ENCODE measurements at places on chromosomes 1 and 21. TPM values are rescaled to one million over a fixed set of nuclear protein-coding genes. Genes with fewer than 3 reads are reported as not detected.

- DNase-seq, result no peak
Observed at GRCh38 chr1:109475261-109475660, 8.4 kb upstream of the ATXN7L2 start.

DNA sequence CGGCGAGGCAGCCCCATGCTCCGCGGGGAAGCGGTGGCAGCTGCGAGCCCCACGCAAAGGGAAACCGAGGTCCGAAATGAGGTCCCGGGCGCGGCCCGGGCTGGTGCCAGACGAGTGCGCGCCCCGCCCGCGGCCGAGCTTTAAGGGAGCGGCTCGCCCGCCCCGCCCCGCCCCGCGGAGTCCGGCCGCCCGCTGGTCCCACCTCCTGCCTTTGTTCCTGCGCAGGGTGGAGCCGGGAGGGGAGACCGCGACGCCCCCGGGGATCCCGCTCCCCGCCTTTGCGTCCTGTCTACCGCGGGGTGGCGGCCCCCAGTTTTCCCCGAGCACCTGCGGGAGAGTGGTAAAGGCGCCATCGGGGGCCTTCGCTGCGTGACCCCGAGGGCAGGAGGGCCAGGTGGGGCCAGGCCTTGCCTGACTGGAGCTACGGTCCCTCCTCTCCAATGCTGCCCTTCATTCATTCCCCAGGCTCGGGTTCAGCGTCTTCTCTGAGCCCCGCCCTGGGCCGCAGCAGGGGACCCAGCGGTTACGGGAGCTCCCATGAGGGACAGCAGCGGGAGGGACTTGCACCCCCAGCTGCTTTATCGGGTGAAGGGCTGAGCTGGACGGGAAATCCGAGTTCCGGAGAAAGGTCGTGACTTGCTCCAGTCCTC is at the start of gene HES2:
Gene HES2, minus strand, starts transcription at position 116 of the 650 bp plus-strand sequence. Its CDS starts 99 bp downstream, at position 17.
- DNase-seq, result peak; percentile 88

DNA sequence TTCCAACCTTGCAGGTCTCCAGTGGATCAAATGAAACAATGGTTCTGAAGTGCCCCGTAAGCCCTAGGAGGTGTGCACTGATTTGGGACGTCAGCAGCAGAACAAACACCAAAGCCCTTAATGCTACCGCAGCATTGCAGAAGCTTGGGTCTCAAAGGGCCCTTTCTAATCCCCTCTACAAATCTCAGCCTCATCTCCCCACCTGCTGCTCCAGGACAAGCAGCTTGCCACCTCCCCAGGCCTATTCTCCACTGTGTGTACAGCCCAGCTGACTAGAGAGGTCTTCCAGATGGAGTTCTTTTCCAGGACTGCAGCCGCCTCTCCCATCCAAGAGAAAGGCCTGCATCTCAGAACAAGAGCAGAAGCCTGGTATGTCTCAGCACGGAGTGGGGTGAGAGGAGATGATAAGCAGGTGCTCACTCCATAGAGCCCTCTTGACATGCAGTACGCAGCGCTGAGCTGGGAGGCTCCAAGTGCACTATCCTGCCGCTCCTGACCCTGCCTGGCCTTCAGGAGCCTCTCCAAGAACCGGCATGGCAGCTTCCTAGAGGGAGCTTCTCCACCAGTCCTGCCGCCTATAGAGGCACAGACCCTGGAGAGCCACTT is 46.3 kb downstream of the MRPL37 start:
- DNase-seq, result no peak

DNA sequence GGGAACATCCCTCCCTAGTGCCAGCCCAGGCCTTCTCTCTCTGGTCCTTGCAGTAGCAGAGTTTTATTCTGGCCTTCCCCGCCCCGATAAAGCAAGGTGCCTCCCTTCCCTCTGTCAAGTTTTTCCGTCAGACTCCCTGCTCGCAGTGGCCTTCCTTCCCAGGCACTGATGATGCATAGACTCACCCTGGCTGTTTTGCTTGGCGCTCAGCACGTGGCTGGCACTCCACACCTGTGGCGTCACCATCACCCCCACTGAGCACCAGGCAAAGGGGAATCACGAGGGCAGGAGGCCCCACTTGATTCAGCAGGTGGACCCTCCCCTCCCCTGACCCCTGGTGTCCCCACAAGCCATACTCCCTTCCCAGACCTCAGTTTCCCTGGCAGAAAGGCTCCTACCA is 7.4 kb downstream of the SLC26A9 start:
- no peak for DNase-seq

- no peak for DNase-seq
Observed at GRCh38 chr1:84086189-84086588, 57.9 kb upstream of the PRKACB start.

GRCh38 chr21:34223376-34223775 is 140.4 kb upstream of the KCNE2 start:
- DNase-seq, result no peak

DNA sequence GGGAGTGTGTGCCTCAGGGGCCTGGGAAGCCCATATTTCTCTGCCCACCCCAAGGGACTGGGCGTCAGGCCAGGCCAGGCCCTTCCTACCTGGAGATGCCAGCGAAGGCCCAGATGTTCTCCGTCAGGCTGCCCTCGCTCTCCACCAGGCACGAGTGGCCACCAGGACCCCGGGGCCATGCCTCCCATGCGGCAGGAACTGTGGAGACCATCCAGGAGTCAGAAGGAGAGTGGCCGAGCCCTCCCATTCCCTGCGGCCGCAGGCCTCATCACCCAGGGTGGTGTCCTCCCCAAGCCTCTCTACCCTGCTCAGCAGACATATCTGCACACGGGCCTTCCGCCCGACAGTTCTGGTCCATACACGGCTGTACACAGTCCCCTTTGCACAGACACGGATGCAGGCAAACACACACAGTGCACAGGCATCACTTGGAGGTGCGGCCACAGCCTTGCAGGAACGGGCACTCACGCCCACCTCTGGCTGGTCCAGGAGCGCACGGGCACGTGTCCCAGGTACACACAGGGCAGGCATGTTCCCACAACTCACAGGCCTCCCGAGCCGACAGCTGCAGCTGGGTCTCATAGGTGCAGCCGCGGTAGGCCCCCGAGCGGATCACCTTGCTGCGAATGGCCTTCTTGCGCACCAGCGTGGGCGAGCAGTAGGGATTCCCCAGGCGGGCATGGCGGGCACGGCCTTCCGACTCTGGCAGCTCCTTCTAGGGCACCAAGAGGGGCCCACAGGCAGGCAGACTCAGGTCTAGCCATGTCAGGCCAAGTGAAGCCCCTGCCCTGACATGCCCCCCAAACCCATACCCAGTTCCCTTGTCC is 5.9 kb upstream of the KIF17 start:
- no peak for DNase-seq

- no peak for DNase-seq
Observed at GRCh38 chr1:76871355-76871974, 4.2 kb downstream of the ST6GALNAC5 start.

DNA sequence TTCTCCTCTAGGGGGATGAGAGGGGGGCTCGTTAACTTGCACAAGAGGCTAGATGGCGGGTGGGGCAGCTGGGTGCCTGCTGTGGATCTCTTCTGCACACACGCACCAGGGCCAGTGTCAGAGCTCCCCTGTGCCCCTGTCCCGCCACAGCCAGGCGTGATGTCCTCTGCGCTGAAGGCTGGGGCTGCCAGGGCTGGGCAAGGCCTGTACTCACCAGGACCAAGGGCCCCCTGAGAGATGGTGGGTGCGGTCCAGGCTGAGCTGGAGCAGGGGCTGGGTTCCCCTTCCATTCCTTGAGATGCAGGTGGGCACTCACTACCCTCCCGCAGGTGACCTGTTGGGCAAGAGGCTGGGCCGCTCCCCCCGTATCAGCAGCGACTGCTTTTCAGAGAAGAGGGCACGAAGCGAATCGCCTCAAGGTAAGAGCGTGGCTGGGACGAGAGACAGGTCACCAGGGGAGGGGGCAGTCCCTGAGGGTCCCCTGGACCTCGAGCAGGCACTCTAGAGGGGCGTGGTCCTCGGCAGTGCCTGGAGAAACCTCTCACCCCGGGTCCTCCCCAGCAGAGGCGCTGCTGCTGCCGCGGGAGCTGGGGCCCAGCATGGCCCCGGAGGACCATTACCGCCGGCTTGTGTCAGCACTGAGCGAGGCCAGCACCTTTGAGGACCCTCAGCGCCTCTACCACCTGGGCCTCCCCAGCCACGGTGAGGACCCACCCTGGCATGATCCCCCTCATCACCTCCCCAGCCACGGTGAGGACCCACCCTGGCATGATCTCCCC is 15.2 kb downstream of the SAMD11 start:
- no peak for DNase-seq

DNA sequence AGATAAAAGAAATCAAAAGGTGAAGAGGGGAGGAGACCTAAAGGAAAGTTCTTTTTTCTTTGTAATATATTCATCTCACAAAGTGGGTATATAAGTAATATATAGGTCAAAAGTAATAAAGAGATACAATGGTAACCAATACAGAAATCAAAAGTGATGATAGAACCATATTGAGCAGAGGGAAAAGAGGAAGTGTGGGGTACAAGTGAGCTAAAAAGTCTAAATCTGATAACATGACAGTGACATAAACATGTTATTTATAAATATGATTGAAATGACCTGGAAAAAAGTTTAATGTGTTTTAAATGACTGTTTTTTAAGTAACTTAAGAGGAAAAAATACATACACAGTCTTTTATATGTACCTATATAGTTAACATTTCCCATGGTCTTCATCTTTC is 70.5 kb downstream of the MRPL39 start:
- DNase-seq, result no peak

GRCh38 chr21:40155563-40155962 is 288.3 kb downstream of the PCP4 start:
- DNase-seq, result no peak

- DNase-seq, result peak; percentile 54
Observed at GRCh38 chr1:167305706-167306277, 85.1 kb downstream of the POU2F1 start.

DNA sequence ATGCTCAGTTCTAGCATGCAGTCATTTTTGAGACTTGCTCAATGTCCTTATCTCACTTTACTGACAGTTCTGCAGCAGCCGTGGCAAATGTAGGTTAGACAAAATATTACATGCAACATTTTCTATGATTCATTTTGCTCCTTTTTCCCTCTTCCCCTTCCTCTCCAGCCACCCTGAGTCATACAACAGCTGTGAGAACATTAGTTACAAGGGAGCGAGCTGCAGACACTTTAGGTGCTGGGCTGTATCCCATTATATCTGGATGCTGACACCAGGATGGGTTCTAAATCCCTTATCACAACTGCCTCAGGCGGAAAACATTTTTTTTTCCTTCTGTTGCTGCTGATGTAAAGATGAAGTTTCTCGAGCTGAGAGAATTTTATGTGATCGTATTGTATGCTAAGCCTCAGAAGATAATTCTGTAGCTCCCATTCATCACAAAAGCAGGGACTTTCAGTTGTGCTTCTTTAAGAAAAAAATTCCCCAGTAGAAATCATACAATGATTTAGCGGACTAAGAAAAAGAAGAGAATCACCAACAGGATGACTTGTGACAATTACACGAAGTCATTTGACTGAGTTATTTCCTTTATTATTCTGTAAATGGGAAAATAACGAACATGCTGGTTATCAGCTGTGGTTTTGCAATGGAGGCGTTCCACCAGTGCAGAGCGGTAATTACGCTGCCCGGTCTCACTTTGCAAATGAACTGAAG is 345.0 kb downstream of the DISC1 start:
- DNase-seq, result no peak

DNA sequence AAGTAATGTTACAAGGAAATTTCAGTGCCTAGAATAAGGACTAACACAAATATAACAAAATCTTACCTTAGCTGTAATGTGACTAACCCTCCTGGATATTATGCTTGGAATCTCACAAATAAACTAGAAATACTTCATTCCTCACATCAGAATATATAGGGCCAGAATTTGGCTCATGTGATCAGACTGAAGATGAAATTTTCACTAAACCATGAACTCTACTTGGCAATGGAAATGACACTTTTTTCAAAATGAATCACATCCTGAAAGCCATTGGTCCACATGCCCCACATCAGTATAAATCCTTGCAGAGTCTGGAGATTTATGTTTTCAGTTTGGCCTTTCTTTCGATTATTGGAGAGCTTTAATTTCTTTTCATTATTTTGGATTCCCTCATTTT is 227.8 kb downstream of the NRIP1 start:
- DNase-seq, result no peak

- DNase-seq, result no peak
Observed at GRCh38 chr21:46094401-46095082, 3.4 kb upstream of the COL6A2 start.

S100A7A gene
- not detected for total RNA-seq

KCNA2 gene
- 0.12 TPM for total RNA-seq

LDLRAD1 gene
- total RNA-seq, result 0.39 TPM

THEM5 gene
- not detected for total RNA-seq

ADGRB2 gene
- 0.55 TPM for total RNA-seq

All from mucosa of descending colon (tissue), 3 donors.